Foreskin fibroblast (primary cell): ENCODE measurements at places on chromosomes 7 and 10.

DNA sequence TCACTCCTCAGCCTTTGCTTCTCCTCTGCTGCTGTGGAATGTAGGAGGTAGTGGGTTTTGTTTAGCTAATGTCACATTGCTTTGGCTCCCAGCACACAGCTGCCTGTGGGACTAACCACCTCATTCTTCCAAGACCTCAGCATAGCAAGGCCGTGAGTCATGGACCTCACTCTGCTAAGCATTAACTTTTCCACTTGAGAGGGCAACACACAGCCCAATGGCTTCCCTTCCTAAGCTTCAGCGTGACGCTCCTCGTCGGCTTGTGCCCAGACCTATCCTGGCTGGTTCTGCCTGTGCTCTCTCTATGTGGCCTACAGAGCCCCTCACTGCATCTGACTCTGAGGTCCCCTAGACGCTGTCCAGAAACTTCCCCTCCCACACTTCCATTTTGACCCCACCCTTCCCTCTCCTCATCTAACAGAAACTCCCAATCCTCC lies 23.3 kb downstream of the MYOF start:
- peak; percentile 99 for DNase-seq

- peak; percentile 12 for DNase-seq
Measured at GRCh38 chr10:108404155-108404554, 1239.6 kb upstream of the SORCS1 start.

GRCh38 chr10:62815381-62816075 lies 638 bp downstream of the EGR2 start:
- DNase-seq: no peak

- no peak for DNase-seq
Measured at GRCh38 chr10:5560817-5561703, 36.3 kb downstream of the CALML3 start.

- no peak for DNase-seq
Measured at GRCh38 chr10:5971315-5971832, 6.0 kb downstream of the IL15RA start.

DNA sequence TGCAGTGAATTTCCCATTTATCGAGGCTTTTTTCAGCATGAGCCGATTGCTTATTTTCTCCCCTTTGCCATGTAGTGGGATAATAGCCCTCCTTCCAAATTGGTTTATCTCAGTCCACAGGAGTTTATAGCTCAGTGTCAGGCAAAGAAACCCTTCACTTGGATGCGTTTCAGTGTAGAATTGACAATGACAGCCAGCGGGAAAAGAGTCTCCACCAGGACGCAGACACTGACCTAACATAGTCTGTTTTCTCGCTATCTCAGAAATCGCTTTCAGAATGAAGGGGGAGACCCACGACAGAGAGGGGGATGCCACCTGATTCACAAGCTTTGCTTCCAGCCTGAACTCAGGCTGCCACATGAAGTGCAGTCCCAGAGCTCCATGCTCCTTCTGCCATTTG lies 43.5 kb upstream of the TCERG1L start:
- no peak for DNase-seq

GRCh38 chr10:24034571-24034970 lies 174.4 kb upstream of the KIAA1217 start:
- DNase-seq: no peak

- DNase-seq: no peak
Measured at GRCh38 chr10:130928306-130928705, 383.2 kb downstream of the TCERG1L start.

DNA sequence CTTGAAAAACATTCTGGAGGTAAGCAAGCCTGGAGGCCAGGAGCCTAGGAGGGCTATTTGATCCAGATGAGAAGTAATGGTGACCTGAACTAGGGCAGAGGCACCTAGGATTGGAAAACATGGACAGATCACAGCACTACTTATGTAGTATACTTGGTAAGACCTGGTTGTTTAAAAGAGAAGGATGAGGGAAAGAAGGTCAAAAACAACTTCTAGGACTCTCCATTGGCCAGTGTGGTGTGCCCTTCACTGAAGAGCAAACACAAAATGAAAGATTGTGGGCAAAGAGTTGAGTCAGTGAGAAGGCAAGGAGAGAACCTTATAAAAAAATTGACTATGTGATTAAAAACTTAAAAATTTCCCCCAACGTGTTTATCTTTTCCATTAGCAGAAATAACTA lies 14.3 kb downstream of the ANKRD1 start:
- no peak for DNase-seq

DNA sequence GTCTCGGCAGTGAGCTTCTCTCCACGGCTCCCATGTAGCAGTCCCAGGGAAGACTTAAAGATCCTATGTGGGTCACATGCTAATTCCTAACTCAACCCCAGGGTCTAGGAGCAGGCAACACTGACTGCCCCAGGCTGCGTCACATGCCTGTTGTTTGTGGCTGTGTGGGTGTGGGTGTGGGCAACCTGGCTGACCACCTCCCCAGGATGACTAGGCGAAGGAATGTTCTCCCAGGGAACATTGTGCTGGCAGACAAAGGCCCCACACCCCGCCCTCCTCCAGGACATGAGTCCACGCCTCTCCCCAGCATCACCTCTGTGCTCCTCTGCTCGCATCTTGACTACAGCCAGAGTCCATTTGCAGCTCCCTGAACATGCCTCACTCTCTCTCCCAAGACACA lies 30.3 kb downstream of the SLC29A3 start:
- no peak for DNase-seq

DNA sequence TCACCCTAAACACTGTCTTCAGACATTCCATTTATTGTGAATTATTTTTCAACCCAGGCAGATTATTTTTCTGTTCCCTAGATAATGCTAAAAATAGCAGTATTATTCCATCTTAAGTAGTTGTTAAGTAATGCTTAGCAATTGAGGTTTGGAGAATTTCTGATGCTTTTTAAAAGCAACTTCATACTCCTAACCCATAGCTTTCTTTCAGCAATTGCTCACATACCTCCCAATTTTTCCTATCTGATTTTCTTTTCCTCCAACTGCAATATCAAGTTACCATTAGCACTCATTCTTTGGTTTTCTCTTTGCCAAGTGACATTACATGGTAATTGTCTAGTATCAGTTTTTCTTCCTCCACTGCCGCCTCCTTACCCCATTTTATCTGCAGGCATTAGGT lies 104.7 kb downstream of the GPR85 start:
- DNase-seq: no peak

GRCh38 chr7:112257073-112257472 lies 50.6 kb downstream of the ZNF277 start:
- no peak for DNase-seq
